ENCODE measurements at places on chromosomes 11 and 22.

- DNase-seq: no peak
These were observed 26.1 kb upstream of the IGSF9B start for GRCh38 chr11:133982876-133983275.

GRCh38 chr22:23763579-23763945 is 772 bp downstream of the C22orf15 start:
- DNase-seq: peak; percentile 49

- DNase-seq: no peak
These were observed 999.7 kb downstream of the TBC1D22A start for GRCh38 chr22:47762141-47762540.

- DNase-seq: no peak
These were observed 47.8 kb upstream of the A4GALT start for GRCh38 chr22:42768385-42769035.

- no peak for DNase-seq
These were observed 2.5 kb upstream of the CENPM start for GRCh38 chr22:41949297-41949965.

DNA sequence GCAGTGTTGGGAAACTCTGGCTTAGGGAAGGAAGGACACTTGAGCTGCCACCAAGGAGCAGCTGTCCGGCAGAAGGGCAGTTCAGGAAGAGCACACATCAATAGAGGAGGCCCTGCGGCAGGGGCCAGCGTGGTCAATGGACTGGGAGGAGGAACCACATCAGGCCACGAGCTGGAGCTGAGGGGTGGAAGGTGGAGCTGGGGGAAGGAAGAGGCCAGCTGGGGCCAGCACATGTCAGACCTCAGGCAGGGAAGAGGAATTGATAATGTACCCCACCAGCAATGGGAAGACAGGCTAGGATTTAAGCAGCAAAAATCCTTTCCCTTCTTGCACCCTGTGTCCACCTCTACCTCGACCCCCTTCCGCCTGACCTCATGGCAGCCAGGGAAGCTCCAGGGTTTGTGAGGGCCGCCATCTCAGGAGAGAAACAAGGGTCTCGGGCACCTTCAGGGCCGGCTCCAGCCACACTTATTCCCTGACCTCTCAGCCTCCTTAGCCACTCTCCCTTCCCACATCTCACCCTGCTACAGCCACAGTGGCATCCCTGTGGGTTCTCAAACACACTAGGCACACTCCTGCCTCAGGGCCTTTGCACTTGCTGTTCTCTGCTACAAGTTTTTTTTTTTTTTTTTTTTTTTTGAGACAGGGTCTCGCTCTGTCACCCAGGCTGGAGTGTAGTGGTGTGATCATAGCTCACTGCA is 157.8 kb upstream of the GRK3 start:
- no peak for DNase-seq

GRCh38 chr11:61120706-61121191 is 18.5 kb downstream of the CD5 start:
- peak; percentile 76 for DNase-seq

- no peak for DNase-seq
These were observed 1.8 kb downstream of the SLC25A1 start for GRCh38 chr22:19176732-19177131.

GRCh38 chr11:10365045-10365444 is 60.2 kb downstream of the ADM start:
- DNase-seq: no peak

GRCh38 chr11:57903441-57904123 is 120.1 kb upstream of the OR9Q1 start:
- no peak for DNase-seq

DNA sequence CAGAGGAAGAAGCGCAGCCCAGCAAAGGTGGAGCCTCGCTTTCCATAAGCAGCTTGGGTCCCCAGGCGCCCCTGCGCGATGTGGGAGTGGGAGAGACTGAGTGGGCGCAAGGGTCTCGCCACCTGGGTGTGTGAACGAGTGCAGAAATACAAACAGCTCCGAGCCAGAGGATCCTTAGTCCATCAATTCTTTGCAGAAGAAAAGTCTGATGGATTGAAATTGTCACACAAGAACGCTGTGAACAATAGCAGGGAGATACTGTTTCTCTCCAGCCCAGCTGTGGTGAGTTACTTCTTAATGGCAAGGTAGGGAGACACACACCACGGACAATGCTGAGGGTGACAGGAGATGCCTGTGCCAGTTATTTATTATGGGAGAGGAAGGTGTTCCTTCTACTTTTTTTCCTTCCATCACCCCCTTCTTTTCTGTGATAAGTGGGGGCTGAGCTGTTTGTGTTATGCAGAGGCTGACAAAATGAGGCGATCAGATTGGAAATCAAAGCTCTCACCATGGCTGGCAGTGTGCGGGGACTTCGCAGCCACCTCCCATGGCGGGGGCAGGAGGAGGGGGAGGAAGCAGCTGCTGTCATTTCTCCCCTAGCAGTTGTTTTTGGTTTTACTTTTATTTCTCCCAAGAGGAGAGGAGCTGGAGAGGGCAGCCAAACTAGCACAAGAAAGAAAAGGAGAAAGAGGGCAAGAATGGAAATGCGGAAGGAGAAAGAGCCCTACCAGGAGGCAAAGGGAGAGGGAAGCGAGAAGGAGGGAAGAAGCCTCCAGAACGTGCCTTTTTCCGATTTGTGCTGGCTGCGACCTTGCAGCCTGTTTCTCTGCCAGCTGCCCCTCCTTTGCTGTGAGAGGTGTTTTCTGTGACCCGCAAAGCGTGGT is 755.8 kb downstream of the NTM start:
- no peak for DNase-seq

DNA sequence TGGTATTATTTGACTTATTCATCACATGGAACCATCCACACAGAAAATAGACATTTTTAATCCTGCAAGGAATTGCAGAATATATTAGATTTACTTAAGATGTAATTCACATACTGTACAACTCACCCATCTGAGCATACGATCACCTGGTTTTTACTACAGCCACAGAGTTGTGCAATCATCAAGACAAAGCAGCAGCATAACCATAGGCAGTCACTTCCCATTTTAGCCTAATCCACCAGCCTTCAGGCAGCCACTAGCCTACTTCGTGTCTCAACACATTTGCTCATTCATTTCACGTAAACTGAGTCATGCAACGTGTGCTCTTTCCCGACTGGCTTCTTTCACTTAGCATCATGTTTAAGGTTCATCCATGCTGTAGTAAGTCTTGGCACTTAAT is 23.0 kb downstream of the PIWIL3 start:
- DNase-seq: no peak

- no peak for DNase-seq
These were observed 2.8 kb downstream of the SESN3 start for GRCh38 chr11:95228081-95228749.

DNA sequence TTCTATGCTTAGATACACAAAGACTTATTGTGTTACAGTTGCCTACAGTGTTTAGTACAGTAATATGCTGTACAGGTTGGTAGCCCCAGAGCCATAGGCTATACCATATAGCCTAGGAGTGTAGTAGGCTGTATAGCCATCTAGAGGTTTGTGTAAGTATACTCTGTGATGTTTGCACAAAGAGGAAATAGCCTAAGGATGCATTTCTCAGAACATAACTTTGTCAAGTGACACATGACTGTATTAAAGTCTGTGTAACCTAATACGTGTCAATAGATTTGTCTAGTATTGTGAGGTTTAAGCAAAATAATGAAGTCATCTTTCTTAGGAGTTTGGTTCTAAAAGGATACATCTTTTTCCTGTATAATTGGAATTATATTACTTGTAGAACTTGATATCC is 5.5 kb downstream of the ZC3H12C start:
- DNase-seq: no peak

GRCh38 chr11:2137202-2138067 is 1.8 kb downstream of the IGF2 start:
- DNase-seq: no peak

DNA sequence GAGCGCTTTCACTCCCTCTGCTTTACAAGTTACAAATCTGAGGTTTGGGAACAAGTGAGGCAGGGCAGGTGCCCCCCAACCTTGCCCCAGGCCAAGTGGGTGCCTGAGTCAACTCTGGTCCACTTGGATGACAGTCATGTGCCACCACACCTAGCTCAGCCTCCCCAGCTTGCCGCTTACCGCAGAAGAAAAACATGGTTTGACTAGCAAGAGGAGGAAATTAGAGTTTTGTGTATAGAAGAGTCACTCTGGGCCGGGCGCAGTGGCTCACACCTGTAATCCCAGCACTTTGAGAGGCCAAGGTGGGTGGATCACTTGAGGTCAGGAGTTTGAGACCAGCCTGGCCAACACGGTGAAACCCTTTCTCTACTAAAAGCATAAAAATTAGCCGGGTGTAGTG is 27.7 kb upstream of the CHKA start:
- DNase-seq: no peak

DNA sequence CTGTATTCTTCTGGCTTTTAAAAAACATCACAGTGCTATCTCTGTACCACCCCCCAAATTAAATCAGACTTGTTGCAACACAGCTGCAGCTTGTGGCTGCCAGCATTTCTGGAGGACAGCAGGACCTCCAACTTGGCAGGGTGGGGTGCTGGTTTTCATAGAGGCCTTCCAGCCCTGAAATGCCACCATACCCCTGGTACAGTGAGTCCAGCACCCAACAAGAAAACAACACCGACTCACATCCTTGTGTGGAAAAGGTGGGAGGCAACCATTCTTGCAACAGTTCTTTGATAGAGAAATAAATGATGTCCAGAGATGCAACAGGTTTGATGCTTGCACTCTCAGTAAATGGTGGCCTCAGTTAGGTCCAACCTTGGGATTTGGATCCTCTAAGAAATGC is 96.0 kb downstream of the ABTB2 start:
- DNase-seq: no peak

DNA sequence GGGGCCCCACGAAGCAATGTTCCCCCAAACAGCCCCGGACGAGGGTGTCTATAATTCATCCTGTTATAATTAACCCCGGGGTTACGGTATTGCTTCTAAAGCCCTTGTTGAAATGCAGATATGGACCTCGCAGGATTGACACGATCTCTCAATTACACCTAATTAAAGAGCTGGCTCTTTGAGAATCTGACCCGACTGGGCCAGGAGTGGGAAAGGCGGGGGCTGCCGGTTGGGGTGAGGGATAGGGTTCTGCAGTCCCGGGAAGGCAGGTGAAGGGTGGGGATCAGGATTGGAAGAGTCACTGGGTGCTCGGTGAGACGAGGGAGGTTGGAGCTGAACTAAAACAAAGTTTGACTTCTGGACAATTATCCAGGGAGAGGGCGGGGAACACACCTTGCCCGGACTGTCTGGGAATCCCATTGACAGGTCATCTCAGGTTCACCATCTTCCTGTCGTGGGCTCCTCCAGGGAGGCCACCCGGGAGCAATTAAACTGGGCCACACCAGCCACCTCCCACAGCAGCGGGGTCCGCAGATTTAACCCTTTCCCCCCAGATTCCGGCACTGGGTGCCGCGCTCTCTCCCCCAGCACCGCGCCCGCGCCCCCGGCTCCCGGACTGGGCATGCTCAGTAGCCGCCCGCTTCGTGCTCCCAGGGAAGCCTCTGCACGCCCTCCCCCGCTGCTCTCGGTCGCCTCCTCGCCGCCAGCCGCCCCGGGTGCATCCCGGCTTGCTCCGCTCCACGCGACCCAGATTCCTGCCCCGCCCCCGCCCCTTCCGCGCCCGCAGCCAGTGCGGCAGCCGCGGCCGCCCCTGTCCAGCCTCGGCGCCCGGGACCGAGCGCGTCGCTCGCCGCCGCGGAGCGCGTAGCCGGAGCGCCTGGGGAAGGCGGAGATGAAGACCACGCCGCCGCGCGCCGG is at the start of gene ELMOD1:
ELMOD1 (plus strand) TSS at position 688 of the 918 bp plus-strand sequence. CDS start 27,043 bp downstream, outside the sequence.
- DNase-seq: no peak
